ENCODE measurements at places on chromosomes 2 and 18.
A peak's percentile ranks its signal among the peaks of the same experiment; 100 is the strongest.

DNA sequence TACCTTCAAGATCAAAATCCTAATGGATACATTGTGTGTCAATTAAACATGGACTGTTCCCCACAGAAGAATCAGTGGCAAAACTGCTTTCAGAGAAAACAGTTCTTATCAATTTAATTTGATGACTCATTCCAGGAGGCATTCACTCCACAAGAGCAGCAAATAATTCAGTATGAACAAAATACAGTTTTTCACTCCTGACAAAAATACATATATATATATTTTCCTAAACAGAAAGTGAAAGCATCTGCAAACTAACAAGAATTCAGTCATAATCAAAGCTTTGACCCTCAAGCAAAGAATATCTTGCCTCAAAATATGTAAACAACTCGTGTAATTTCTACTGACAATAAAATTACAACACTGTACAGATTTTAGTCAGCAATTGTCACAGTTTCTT lies 685.1 kb upstream of the SLC8A1 start:
- DNase-seq: no peak

DNA sequence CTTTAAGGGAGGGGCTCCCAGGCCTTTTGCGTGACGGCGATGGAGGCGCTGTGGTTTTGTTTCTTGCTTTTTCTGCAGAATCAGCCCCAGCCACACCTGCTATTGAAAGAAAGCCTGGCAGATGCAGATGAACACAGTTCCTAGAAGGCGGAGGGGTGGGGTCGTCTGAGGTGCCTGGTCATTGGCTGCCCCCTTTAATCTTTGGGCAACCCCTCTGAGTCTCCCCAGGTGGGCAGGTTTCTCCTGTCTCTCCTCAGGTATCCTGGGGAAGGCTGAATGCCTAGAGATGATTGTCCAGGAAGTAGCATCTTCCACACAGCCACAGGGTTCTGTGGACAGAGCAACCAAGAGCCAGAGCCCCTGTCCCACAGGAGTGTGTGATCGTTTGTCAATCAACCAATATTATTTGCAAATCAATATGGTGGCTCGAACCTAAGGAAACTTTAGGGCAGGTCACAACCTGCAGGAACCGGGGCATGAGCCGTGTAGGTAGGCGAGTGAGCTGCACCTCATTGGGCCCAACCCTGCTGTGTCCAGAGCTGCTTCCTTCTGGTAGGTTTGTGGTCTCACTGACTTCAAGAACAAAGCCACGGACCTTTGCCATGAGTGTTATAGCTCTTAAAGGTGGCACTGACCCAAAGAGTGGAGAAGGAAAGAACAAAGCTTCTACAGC lies 104.3 kb downstream of the NDUFA10 start:
- no peak for DNase-seq

GRCh38 chr2:174840436-174840835 lies 76.2 kb upstream of the CHRNA1 start:
- no peak for DNase-seq

GRCh38 chr2:161379740-161380139 lies 36.4 kb upstream of the TBR1 start:
- no peak for DNase-seq

- DNase-seq: no peak
These were observed 419.3 kb upstream of the VWC2L start for GRCh38 chr2:213991453-213992108.

- no peak for DNase-seq
These were observed 60.0 kb downstream of the SLC16A14 start for GRCh38 chr2:230008708-230009066.

DNA sequence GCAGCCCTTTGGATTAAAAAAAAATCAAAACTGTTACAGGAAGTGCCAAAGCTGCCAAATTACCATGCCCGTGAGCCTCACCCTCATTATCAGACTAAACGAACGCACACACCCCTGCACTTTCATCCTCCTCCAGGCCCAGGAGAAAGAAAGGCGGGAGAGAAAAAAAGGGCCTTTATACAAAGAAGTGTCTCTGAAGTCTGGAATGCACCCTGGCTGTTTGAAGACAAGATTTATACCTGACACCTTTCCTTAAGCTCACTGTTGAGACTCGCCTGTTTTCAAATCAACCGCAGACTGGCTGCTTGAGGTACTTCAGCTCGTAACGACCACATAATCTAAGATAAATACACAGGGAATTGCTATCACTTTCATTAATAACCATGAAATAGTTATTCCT lies 31.0 kb downstream of the EDAR start:
- peak; percentile 24 for DNase-seq

DNA sequence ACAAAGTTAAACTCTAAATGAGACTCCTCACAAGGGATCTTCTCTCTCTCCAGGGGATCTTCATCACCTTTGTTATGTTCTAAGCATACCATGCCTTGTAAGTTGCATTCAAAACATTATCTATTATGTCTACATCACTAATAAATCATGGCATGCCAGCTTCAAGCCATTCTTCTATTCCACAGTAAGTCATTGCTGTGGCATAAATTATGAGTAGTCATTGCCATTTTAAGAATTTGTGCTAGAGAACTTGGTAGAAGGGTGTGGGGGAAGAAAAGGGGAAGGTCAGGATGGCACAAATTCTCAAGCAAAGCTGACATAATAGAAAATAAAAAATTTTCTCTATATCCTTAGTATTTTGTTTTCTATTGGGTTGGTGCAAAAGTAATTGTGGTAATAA lies 33.5 kb downstream of the BARD1 start:
- no peak for DNase-seq

GRCh38 chr2:82344670-82345069 lies 2040.1 kb upstream of the LRRTM1 start:
- no peak for DNase-seq

- DNase-seq: no peak
These were observed 1.0 kb upstream of the PEX13 start for GRCh38 chr2:61016392-61017002.

- DNase-seq: no peak
These were observed 483.4 kb upstream of the KLHL29 start for GRCh38 chr2:22901471-22902179.

DNA sequence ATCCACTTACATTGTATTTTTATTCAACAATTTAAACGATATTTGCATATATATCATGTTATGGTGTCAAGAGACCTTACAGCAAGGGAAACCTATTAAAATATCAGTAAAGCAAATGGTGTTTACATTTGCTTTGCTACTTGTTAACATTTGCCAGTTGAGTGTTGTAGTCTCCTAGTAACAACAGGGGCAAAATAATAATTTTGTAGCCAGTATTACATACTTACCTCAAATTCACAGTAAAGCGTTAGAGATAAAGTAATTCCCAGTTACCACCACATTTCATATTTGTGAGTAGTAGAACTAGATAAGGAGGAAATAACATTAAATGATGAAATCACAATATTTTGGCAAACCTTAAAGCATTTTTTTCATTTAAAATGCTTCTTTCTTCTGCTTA lies 71.3 kb downstream of the FASTKD2 start:
- DNase-seq: no peak

GRCh38 chr2:3423492-3424170 lies 44.1 kb downstream of the TRAPPC12 start:
- DNase-seq: peak; percentile 61

DNA sequence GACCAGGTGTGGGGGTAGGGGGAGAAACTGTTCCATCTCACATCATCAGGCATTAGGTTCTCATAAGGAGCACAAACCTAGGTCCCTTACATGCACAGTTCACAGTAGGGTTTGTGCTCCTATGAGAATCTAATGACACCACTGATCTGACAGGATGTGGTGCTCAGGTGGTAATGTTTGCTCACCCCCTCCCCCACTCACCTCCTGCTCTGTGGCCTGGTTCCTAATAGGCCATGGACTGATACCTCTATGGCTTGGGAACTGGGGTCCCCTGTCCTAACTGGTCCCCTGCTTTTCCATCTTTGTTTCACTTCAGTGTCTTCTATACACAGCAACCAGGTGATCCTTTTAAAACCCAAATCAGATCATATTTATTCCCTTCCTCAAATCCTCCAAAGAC lies 267.8 kb downstream of the TNS1 start:
- no peak for DNase-seq

- no peak for DNase-seq
These were observed 1.4 kb downstream of the UGT1A5 start for GRCh38 chr2:233714121-233714520.

DNA sequence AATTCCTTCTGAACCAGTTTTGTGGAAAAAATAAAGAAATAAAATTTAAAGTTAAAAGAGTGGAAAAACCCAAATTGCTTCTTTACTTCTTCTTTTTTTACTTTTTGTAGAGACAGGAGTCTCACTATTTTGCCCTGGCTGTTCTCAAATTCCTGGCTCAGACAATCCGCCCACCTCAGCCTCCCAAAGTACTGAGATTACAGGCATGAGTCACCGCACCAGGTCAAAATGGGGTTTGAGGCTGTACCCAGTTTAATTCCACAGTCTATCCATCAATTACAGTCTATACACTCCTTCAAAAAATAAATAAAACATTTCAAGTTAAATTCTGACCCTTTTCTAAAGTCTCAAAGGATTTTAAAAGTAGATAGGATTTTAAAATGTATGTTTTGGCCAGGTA lies 120.3 kb downstream of the FAM161A start:
- no peak for DNase-seq

DNA sequence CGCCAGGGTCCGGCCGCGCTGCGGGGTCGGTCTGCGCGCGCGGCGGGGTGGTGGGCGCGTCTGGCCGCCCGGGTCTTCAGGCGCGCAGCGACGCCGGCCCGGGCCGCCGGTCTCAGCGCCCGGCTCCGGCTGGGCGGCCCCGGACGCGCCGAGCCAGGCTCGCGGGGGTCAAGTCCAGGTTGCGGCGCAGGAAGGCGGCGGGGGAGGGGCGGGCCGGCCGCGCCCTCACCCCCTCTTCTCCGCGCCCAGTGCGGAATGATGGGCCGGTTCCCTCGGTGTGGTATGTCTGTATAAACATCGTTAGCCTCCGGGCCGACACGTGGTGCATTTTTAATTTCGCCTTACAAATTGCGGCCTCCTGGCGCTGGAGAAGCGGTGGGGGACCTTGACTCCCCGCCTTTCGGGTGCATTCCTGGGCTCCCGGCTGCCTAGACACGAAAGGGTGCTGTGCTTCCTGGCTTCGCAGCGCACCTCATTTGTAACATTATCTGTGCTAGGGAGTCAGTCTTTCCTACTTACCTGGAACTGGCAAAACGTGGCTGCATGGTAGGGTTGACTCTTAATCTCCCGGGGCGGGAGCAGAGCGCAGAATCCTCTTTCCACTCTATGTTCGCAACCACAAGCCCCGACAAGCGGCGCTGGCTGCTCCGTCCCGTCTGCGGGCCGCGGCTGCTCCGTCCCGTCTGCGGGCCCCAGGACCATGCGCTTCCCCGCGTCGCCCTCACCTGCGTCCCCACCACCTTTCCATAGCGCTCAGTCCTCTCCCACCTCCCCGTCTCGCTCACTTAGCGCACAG lies 69.0 kb downstream of the CTAGE1 start:
- no peak for DNase-seq

GRCh38 chr18:39602131-39602530 lies 2036.5 kb upstream of the CELF4 start:
- no peak for DNase-seq

DNA sequence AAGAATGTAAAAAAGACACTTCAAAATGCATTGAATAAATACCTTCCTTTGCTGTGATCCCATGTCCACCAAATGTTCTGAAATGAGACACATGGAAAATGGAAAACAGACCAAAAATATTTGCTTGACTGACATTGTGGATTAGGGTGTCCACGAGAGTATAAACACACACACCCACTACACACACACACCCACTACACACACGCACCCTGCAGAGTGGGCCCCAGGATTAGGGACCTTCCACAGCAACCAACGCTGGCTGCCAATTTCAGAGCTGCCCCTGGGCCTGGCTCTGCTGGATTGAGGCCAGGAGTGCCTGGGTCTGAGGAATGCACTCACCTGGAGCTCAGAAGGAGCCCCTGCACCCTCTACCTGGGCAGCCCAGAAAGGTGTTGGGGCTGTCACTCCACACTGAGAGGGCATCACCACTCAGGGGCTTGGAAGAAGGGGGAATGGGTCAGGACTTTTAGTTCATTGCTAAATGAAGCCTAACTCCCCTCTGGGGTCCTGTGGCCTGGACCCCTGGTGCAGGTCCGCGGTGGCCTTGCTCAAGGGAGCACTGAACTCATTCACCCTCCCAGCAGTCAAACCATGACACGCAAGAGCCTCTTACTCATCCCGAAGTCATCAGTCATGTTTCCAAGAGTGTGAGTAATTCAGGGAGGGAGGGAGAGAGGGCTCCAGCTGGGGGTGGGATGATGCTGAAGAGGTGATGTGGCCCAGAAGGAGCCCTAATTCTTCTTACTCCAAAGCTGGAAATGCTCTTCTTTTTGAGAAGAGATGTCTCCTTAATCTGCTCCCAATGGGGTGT lies 50.2 kb upstream of the PLB1 start:
- DNase-seq: no peak

GRCh38 chr18:49846361-49846662 lies 33.0 kb upstream of the ACAA2 start:
- no peak for DNase-seq

DNA sequence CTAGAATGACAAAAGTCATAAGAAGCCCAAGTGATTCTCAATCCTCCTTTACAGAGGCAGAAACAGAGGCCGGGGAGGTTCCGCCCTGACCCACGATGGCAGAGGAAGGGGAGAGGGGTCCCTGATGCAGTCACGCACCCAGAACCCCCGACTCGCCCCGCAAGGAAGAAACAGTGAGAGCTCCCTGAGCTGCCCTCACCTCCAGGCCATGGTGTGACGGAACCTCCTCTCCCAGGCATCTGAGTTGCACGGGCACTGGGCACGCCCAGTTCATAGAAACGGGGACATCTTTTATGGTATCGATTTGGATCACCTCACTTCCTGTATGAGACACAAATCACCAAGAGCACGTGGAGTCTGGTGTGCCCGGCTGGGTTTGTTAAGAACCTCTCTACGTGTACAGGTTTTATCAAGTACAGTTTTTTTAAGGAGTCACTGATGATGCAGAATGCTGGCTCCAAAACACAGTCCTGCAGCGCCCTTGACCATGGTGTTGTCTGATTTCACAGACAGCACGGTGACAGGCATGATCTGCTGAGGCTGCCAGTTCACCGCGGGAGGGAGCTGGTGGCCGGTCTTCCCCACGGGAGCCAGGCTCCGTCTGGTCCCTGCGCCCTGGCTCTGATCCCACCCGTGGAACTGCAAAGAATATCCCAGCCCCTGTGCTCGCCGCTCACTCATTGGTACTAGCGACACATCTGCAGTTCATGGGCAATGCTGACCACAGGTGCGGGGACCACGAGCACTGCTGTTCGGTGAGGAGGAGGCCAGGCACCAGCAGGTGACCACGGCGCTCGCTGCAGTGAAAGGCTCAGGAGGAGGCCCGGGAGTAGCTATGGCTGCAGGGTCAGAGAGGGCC lies 35.6 kb downstream of the PXDN start:
- DNase-seq: no peak

GRCh38 chr2:221245772-221246171 lies 326.3 kb downstream of the EPHA4 start:
- DNase-seq: no peak
